ENCODE measurements at places on chromosomes 12 and 14.

- DNase-seq, result no peak
Observed at GRCh38 chr12:113088037-113088436, 31.5 kb downstream of the DTX1 start.

DNA sequence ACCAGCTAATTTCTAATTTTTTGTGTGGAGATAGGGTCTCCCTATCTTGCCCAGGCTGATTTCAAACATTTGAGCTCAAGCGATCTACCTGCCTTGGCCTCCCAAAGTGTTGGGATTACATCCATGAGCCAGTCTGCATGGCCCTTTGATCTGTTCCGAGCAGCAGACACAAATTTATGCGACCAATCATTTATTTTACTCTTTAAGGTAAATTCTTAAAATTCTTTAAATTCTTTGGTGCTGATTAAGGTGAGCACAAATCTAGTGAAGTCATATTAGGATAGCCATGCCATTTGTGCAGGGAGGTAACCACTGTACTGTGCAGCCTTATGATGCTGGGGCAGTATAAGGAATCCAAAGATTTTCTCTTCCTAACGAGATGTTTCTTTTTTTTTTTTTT lies 135.7 kb downstream of the SRGAP1 start:
- DNase-seq, result no peak

- no peak for DNase-seq
Observed at GRCh38 chr12:132807295-132808092, 21.2 kb downstream of the GOLGA3 start.

DNA sequence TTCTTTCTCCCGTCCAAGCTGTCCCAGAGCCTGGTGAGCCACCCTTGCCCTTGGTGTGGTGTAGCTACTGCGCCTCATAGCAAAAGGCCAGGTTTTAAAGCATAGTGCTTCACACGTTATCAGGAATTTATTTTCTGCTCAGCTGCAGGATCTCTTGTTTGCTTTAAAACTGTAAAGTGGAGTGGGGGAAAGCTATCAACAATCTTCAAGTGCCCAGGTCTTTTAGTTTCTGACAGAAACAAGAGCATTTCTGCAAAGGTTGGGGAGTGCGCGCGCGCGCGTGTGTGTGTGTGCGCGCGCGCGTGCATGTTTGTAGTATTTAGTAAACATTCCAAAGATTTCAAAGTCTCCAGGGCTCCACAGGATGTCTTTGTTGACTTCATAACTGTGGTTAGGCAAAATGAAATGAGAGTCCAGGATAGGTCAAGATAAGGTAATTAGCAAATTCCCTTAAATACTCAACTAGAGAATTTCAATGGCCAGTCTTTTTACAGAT lies 45.5 kb downstream of the EML1 start:
- no peak for DNase-seq

DNA sequence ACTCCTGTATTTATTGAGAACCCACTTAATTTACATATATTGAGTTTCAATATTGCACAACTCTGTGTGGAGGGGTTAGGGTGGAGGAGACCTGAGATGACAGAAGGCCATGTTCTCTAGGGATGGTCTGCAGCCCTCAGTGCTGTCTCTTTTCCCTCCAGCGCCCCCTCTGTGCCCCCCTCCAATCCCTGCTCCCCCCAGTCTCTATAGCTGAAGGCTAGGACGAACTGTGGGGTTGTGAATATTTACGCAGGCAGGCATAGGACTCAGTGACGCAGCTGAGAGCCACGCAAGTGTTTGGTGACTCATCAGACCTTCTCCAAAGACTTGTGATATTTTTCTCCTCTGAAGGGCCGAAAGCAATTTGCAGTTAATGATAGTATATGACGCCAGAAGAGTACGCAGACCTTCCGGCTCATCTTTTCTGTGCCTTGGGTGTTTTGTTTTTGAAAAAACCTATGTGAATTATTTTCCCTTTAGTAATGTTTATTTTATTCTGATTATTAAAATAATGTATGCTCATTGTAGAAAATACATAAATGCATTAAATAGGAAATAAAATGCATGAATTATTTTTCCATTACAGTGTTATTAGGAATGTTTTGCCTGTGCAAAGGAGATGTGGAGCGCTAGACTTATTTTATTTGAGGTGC lies 85.3 kb downstream of the SLC25A47 start:
- no peak for DNase-seq

DNA sequence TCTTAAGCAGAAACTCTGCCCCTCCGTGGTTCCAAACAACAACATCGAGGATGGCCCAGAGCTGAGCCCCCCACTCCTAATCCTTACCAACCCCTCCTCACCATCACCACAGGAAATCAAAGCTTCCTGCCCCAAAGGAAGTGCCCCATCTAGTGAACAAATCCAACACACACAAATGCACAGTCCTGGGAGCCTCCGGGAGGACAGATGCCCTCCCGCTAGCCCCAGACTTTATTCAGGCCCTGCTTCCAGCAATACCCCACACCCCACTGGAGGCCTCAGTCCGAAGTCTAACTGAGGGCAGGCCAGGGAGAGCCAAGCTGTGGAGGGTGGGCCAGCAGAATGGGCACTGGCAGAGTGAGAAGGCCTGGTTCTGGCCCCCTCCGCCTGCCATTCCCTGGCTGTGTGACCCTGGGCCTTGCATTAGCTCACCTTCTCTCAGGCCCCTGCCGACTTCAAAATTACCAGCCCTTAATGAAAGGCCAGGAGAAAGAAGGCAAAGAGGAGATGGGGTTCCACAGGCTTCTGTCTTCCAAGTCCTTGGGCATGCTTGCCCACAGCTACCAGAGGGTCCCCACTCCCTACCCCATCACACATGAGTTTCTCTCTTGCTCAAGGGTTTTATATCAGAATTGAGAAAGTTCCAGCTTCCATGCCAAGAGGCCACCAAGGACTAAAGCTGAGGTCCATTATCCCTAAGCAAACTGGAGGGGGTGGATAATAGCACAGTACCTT lies 2.3 kb downstream of the HDAC7 start:
- DNase-seq, result no peak
